Endodermal cell (in vitro differentiated cells): ENCODE measurements at places on chromosomes 7 and 10. TPM values are rescaled to one million over a fixed set of nuclear protein-coding genes. Genes with fewer than 3 reads are reported as not detected.

NUTM2E gene
- 0.35 and 0.63 TPM in 2 replicates for total RNA-seq

SFXN4 gene
- total RNA-seq: 13.0 to 24.0 TPM (median 23.2 TPM) in 3 replicates

DNA sequence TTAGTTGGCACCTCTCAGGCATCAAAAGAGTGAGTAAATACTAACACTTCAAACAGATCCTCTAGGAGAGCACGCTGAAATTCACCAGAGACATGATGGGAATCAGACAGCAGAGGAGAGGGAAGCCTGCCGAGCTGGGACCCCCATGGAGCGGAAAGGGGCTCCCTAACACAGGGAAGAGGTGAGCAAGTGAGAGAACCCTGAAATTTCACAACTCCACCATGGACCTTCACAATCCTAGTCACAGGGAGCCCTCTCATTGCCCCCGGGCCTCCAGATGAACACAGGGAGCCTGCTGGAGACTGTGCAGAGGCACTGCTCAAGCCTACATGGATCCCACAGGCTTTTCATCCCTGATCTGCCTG, 59.2 kb upstream of the ANTXRL start:
- DNase-seq: no peak

- DNase-seq: no peak
Measured at GRCh38 chr10:113427236-113427735, 125.6 kb upstream of the HABP2 start.

DNA sequence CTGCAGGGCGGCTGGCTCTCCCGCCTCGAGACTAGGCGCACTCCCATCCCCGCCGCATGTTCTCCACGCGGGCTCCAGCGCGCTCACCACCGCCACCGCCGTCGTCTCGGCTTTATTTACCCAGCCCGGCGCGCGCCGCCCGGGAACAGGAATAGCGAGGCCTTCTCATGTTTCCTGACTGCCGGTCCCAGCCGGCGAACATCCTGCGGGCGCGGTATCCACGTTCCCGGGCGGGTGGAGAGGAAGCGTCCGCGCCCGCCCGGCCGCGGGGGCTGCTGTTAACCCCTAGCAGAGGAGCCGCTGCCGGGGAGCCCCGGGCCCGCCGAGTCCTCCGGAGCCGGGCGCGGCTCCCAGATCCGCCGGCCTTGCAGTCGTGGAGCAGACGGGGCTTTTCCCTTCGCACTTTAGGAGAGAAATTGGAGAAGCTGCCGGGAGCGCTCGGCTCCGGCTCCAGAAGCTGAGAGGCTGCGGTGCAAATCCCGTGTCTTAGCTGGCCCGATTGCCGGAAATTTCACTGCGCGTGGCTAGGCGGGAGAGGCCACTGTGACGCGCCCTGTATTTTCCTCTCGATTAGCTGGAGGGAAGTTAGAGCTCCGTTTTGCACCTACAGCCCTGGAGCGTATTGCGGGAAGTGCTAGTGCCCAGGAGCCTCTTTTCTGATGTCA, at the start of gene MKX:
Gene MKX, minus strand, starts transcription at position 88 of the 665 bp plus-strand sequence. CDS start 2,404 bp downstream, outside the sequence.
- peak; percentile 94 for DNase-seq

- DNase-seq: no peak
Measured at GRCh38 chr10:34607894-34608293, 207.2 kb downstream of the PARD3 start.

- DNase-seq: no peak
Measured at GRCh38 chr7:35869810-35870209, 69.0 kb downstream of the SEPTIN7 start.

- no peak for DNase-seq
Measured at GRCh38 chr10:74039561-74040145, 41.7 kb downstream of the VCL start.
